HFFc6 (cell line): ENCODE measurements at places on chromosomes 3 and 15.
A peak's percentile ranks its signal among the peaks of the same experiment; 100 is the strongest.

DNA sequence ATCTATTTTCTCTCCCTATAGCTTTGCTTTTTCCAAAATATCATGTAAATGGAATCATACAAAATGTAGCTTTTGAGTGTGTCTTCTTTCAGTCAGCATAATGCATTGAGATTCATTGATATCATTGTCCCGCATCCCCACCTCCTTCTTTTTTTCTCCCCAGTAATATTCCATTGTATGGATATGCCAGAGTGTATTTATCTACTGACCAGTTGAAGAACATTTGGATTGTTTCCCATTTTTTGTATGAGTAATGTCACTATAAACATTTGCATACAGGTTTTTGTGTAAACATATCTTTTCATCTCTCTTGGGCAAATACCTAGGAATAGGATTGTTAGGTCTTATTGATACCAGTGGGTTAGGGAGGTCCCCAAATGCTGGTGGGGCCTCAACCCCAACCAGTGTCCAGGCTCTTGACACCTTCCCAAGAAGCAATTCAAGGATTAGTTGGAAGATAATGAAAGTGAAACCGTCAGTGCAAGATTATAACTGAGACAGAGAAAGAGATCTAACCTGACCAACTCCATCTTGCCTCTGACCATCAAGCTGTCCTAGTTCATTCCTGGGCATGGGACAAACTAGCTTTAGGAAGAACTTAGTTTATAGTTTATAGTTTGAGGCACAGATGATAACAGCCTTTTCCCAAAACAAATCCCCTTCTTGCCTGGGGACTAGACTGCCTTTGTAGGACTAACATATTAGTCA lies 7.4 kb upstream of the SLC33A1 start:
- DNase-seq, result no peak

GRCh38 chr3:71104121-71104541 lies 479.4 kb downstream of the FOXP1 start:
- peak; percentile 76 for DNase-seq

DNA sequence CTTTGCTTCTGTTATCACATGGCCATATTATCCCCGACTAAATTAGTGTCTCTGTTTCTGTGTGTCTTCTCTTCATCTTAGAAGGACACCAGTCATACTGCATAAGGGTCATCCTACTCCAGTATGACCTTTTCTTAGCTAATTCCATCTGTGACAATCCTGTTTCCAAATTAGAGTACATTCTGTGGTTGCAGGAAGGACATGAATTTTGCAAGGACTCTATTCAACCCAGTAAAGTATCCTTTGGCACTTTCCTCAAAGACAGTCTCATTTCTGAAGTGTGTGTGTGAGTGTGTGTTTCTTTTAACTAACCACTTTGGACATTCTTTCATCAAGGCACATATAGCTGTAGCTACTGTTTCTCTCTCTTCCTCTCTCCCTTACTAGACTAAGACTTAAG lies 15.2 kb upstream of the MME start:
- DNase-seq, result no peak

- DNase-seq, result peak; percentile 66
These were observed 14.1 kb downstream of the MYLK start for GRCh38 chr3:123870033-123870432.

GRCh38 chr15:62472616-62473299 lies 307.7 kb upstream of the C2CD4B start:
- DNase-seq, result peak; percentile 31
